ENCODE measurements at places on chromosomes 6 and 20.

DNA sequence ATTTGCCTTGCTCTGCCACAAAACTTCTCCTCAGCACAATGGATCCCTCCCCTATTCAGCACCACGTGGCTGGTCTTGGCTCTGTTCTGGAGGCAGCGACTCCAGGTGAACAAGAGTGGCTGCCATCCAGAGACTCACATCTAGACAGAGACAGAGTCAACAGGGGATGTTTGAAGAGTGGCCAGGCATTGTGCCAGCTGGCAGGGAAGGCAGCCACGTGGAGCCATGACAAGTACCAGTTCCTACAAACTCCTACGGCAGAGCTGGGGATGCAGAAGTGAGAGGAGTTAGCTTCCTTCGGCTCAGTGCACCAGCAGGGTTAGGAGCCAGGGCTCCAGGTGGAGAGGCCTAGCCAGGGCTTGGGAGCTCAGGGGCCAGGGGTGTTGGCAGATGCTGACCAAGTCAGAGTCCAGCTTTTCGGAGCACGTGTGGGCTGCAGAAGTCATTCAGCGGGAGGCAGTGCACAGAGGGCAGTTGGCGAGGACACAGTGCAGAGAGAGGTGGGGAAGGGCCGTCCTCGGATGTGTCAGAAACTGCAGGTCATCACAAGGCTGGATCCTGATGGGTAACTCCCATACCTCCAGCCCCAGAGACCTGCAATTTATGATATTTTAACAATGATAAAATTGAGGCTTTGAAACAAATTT lies 171.7 kb upstream of the PDE10A start:
- no peak for DNase-seq

DNA sequence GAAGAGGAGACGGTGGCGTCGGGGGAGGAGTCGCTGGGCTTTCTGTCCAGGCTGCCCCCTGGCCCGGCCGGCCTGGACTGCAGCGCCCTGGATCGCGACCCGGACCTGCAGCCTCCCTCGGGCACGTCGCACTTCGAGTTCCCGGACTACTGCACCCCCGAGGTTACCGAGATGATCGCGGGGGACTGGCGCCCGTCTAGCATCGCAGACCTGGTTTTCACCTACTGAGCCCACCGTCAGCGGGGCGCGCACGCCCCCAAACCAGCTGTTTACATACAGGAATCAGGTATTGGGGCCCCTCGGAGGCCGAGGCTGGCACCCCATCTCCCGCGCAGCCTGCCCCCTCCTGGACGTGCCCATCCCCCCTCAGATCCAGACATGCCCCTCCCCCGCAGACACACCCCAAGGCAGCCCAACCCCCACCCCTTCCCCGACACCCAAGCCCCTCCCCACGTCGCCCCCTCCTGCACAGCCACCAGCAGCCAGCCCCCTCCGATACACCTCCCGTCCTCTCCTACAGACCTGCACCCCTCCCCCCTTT lies 1.4 kb downstream of the SOX12 start:
- no peak for DNase-seq

DNA sequence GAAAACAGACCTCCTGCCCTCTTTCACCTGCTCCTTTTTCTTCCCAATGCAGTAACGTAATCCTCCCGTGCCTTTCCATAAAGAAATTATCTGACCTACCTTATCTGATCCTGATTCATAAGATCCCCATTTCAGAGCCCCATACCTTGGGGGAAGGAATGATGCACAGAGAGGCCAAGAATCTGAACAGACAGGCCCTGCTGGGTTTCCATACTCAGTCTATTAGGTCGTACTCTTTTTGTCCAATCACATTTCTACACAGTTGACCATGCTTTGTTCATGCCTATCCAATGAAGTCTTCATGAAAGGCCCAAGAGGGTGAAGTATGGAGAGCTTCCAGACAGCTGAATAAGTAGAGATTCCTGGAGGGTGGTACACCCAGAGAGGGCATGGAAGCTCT lies 25.3 kb downstream of the SRPK1 start:
- no peak for DNase-seq

DNA sequence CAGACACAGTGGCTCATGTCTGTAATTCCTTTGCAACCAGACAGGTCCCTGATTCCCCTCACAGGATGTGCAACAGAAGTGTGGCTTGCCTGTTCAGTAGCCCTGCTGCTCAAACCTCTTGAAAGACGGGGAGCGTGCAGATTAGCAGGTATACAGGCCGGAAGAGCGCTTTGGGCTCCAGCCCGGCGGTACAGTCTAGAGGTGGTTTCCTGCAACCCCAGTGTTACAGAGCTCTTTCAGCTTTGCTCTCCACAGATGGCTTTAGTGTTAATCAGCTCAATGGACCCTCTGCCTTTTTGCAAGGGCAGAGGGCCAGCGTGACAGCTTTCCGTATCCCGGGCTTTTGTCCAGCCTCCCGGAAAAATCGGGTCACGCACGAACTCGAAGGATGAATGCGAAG lies 67.2 kb upstream of the TNFRSF21 start:
- DNase-seq, result no peak

DNA sequence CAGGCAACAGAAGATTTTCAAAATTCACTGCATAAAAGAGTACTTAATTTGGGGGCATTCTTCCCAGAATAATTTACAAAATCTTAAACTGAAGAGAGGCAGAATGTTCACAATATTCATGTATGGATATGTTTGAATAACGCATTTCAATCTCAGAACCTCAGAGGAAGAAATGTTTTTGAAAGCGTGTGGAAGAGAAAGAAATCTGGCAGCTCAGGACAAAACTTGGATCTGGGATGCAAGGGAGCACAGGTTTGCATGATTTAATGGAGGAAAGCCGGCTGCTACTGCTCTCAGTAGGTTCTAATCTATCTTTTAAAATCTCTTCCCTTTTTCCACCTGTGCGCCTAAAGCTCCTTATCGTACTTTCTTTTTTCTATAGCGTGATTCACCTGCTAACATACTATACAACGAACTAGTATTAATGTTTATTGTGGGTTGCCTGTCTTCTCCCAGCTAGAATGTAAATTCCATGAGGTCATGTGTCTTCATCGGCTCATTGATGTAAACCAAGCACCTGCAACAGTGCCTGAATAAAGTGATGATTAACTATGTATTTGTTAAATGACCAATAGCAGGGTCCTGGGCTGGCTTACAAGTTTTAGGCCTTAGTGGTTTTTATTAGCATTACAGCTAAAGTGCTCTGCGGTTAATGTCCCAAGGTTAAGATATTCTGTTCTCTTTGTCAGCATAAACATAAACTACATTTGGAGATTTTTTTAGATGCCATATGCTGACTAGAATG lies 15.3 kb downstream of the PRL start:
- no peak for DNase-seq

- DNase-seq, result no peak
Observed at GRCh38 chr20:22688485-22688884, 104.1 kb upstream of the FOXA2 start.

- no peak for DNase-seq
Observed at GRCh38 chr6:40163924-40164323, 229.7 kb upstream of the MOCS1 start.
